IPS DF 19.7 (cell line): ENCODE measurements at places on chromosomes 3 and 15.

- no peak for DNase-seq
Measured at GRCh38 chr15:92582206-92582605, 73.4 kb downstream of the FAM174B start.

GRCh38 chr15:99645543-99645935 is 79.8 kb downstream of the MEF2A start:
- no peak for DNase-seq

DNA sequence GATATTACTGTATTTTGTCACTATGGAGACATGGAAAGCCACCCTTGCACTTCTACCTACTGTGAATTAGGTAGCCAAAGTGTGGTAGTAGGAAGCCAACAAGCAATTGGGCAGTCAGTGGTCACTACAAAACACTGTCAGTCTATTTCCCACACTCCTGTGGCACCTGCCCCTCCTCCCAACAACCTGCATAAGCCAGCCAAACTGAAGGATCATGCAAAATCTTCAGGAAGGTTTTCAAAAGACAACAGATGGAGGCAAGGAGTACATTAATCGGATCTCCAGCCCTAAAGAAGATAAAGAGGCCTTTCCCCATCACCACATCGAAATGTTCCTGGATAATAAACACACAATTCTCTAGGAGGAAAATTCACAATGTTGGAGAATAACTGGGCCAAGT is 11.9 kb downstream of the POMGNT2 start:
- DNase-seq = no peak

GRCh38 chr15:92205255-92205739 is 188.4 kb upstream of the ST8SIA2 start:
- DNase-seq = peak; percentile 25

DNA sequence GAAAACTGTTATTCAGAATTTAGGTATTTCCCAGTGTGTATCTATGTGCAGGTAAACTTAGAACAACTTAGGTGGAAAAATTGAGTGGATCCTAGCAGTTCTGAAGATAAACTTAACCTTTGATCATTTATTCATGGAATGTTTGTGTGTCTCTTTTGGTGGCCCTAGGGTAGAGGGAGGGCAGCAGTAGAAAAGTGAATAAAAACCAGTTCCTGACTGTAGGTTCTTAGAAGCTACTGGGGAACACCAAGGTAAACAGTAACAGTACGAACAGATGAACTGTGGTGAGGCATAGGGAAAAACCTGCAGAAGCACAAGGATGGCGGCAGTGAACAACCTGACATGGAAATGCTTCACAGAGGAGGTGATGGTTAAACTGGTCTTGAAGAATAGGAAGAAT is 2.5 kb downstream of the SNRK start:
- no peak for DNase-seq

DNA sequence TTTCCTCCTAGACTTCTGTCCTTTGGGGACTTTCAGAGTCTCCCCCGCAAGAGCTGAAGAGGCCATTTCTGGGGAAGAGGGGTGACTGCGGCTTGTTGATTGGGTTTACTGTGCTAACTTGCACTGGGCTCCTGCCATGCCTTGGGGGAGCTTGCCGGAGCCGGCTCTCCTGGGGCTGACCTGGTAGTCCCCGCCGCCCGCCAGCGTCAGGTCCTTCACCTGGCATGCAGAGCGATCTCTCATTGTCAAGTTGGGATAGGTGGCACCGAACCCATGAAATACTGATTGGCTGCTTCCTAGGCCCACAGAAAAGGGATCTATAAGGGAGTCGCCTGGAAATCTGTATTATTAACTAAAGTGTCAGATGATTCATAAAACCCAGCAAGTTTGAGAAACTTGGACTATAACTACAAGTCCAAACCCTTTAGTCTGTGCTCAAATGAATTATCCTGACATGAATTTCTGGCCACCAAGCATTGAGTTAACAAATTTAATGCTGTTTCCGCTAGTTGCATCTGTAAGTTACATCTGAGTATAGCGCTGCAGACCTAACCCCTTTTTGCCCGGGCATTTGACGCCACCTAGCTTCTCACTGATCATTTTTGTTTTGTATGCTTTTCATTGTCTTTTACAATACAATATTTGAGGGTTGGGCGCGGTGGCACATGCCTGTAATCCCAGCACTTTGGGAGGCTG is 607 bp upstream of the IMP3 start:
- DNase-seq = no peak

DNA sequence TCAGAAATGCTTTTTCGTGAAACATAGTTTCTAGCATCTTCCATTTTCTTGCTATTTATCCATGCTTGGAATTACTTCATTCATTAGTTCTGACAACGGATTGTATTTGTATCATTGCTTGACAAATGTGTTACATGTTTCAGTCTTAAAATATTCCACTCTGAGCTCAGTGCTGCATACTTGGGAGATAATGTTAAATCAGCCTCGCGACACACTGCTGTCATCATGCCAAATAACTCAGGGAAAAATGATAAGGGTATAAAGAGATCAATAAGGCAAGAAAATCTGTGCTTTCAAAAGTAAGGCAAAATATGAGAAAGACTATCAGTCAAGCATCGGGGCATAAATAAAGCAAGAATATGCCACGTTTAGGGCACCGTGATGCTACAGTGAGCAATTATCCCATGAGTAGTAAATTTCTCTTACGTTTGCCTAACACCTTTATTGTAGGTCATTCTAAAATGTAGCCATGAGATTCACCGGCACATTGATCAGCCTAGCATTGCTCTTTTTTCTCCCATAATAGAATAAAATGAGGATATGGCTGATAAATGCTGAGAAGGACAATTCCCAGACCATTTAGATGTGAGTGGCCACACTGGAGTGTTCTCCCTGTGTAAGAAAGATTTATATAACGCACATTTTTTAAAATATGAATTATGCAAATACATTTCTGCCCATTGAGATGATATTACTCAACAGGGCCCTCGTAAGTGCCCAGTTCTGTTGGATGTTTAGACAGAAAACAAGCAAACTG is 133.8 kb downstream of the RBMS3 start:
- DNase-seq = no peak

- no peak for DNase-seq
Measured at GRCh38 chr3:66483409-66483906, 17.4 kb downstream of the LRIG1 start.

GRCh38 chr3:61371123-61371522 is 119.9 kb upstream of the FHIT start:
- no peak for DNase-seq

- no peak for DNase-seq
Measured at GRCh38 chr3:172582712-172583111, 59.5 kb upstream of the TNFSF10 start.

DNA sequence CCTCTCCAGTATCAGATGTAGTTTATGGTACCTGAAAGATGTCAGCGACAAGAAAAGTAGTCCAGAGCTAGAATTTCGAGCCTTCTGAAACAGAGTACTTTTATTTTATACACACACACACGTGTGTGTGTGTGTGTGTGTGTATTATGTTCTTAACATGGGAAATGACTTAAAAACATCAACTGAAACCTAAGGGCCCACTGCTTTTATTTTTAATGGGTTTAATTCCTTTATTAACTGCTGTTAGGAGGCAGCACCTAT is 1.9 kb downstream of the TCF12 start:
- DNase-seq = no peak

DNA sequence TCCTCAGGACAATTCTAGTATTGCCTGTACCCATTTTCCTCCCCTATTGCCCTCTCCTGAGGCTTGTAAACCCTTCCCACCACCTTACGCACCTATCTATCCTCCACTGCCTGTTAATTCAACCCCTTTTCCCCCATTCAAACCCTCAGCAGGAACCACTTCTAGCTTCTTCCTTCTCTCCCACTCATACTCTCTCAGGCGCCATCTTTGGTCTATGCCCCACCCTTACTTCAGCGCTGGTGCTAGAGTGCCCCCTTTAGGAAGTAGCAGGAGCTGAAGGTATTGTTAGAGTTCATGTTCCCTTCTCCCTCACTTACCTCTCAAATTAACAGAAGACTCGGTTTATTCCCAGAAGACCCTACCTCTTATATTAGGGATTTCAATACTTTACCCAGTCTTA is 121.8 kb upstream of the NLGN1 start:
- DNase-seq = peak; percentile 5

- DNase-seq = no peak
Measured at GRCh38 chr3:46065750-46066256, 38.5 kb upstream of the XCR1 start.

- no peak for DNase-seq
Measured at GRCh38 chr3:58999134-58999773, 50.6 kb downstream of the CFAP20DC start.
